Activated naive CD8-positive, alpha-beta T cell treated with anti-CD3 and anti-CD28 coated beads, Interleukin-2, amount 10 ng/mL, durations not matched to agents 7 days and 5 days (primary cell): ENCODE measurements at places on chromosomes 7 and 10. TPM values are rescaled to one million over a fixed set of nuclear protein-coding genes. Genes with fewer than 3 reads are reported as not detected.

The CYP2C18 gene
- total RNA-seq = not detected

The GRID2IP gene
- total RNA-seq = 0.53 TPM

The OR2A42 gene
- not detected for total RNA-seq

The HOXA11 gene
- total RNA-seq = not detected

The CALHM2 gene
- 117 TPM for total RNA-seq

The MEIG1 gene
- 0.78 TPM for total RNA-seq

The TYSND1 gene
- total RNA-seq = 18.4 TPM

The ENO4 gene
- not detected for total RNA-seq

The TACC2 gene
- not detected for total RNA-seq

The EGFR gene
- total RNA-seq = not detected

The ABCA13 gene
- 0.17 TPM for total RNA-seq
